NCI-H1694 treated with DMSO at 0.1 percent for 48 hours (cell line): ENCODE measurements at places on chromosomes 4 and X.

- no peak for DNase-seq
Observed at GRCh38 chr4:11914406-11914805, 485.7 kb upstream of the HS3ST1 start.

- no peak for DNase-seq
Observed at GRCh38 chr4:160826339-160826679, 1337.5 kb downstream of the FSTL5 start.

- DNase-seq, result no peak
Observed at GRCh38 chr4:31194823-31195222, 474.7 kb downstream of the PCDH7 start.

- no peak for DNase-seq
Observed at GRCh38 chr4:5051278-5052203, at the start of gene STK32B. TSS of gene STK32B (plus strand) at chr4:5051480.

GRCh38 chr4:141294306-141294705 lies 73.6 kb downstream of the ZNF330 start:
- DNase-seq, result no peak

- DNase-seq, result no peak
Observed at GRCh38 chr4:159151689-159152088, 48.8 kb downstream of the RAPGEF2 start.

GRCh38 chrX:32744921-32745320 lies 466.4 kb downstream of the DMD start:
- DNase-seq, result no peak

- no peak for DNase-seq
Observed at GRCh38 chr4:26441771-26442170, 48.5 kb downstream of the CCKAR start.

DNA sequence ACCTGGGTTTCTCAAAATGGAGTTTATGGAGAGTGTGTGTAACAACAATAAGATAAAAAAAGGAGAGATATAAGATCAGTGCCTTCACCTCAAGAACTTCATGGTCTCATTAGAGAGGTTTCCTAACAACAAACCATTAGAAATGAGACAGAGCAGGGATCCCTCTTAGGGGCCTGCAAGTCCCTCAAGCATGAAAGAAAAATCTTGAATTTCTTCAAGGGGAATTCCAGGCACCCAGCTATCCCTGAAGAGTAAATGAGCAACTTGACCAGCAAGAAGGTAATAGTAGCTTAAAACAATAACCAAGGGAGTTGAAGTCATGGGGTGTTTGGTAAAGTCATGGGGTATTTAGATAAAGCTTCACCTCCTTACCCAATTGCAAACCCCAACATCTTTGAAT lies 49.7 kb upstream of the TLR3 start:
- DNase-seq, result no peak

DNA sequence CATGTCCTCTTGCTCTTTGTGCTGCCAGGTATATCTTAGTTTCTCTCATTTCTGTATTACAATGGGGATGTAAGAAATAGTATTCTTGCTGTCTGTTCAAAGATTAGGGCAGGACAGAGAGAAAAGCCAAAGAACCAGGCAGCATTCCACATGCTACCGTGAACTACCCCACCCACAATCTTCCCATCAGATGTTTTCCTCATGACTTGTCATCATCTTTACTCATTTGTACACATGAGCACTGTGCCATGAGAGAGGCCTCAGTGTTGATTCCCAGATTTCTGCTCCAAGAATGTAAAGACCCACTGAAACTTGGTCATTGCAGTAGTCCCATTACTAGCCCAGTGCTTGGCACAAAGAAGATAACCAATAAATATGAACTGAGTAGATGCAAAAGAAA lies 354.6 kb upstream of the RASGEF1B start:
- no peak for DNase-seq

- no peak for DNase-seq
Observed at GRCh38 chr4:159150821-159151390, 48.0 kb downstream of the RAPGEF2 start.

DNA sequence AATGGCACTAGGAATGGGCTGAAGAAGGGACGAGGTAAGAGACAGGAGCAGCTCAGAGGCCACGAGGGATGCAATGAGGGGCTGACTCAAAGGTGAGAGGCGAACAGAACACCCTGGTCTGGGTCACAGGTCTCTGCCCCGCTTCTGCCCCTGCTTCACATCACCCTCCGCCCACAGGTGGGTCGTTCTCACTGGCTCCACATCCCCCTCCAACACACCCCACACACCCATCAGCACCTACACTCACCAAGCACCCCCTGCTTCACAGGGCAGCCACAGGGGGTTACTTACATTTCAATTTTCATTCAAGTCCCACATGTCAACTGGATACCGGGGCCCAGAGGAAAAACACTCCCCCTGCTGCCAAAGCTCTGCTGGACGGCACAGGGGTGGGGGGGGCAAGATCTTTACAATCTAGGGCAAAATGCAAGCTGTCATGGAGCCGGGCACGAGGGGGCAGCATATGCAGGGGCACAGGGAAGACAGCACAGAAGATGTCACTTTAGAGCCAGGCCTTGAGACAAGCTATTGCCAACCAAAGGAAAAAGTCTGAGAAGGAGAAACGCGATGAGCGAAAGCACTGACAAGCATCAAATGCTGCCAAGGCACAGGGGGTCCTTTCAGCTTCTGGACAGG lies 94.0 kb downstream of the AFAP1 start:
- no peak for DNase-seq

GRCh38 chr4:118586357-118586790 lies 98.8 kb upstream of the METTL14 start:
- DNase-seq, result peak; percentile 6

GRCh38 chr4:46937493-46937892 lies 28.4 kb upstream of the COX7B2 start:
- DNase-seq, result no peak
